MCF 10A (cell line): ENCODE measurements at places on chromosomes 12 and 14.

DNA sequence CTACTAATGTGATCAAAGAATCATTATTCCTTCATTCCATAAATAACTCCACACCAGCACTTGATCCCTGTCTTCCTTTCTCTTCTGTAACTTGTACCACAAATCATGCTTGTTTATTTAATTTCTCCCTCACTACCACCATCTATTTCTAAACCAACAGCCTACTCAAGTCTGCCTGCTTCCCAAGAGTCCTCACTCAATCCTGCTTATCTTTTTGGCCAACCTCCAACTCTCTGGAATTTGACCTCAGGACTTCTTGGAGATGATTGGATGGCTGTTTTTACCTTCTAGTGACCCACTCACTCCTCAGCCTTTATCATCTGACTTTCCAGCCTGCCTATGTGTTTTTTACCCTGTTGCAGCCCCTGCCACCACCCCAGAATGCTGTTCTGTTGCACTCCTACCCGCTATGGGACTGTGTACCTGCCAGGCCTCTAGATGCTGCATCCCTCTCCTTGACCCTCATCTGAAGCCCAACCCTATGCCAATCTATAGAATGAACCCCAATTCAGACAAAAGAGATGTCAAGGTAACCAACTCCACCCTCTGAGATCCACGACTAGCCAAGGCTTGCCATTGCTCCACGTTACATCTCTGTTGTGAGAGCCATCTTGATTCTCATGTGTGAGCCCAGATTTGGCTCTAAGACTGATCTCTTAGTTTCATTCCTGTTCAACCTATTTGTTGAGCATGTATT is 150.2 kb upstream of the PLEKHG7 start:
- DNase-seq = no peak

GRCh38 chr12:59067083-59067482 is 146.8 kb upstream of the LRIG3 start:
- DNase-seq = no peak

- peak; percentile 31 for DNase-seq
These were observed 5.9 kb downstream of the RNASE8 start for GRCh38 chr14:21063479-21063878.

GRCh38 chr14:98859301-98859700 is 412.7 kb downstream of the BCL11B start:
- no peak for DNase-seq
